H1 (cell line): ENCODE measurements at places on chromosomes 1 and 21. TPM values are rescaled to one million over a fixed set of nuclear protein-coding genes. Genes with fewer than 3 reads are reported as not detected.

DNA sequence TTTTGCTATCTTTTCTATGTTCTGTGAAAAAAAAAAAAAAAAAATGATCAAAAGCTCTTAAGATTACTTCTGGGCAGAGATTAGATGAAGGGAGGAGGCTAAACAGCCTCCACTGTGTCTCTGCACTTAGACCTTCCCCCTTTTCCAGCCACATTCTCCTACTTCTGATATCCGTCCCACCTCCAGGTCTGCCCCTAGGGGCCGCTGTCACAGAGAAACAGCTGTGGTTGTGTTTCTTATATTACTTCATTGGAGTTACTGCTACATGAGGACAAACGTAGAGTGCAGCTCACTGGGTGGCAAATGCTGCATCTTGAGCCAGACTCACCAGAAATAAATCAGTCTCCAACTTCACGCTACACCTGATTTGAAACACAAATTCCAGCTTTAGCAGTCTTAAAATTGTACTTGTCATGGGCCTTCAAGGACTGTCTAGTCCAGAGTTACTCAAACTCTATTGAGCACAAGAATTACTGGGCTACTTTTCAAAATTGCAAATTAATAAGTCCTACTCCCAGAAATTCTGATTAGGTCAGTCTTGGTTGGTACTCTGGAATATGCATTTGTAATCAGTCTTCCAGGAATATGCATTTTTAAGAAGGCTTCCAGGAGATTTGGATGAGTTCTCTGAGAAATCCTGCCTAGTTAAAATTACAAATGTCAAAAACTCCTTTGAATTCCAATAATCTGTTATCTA, 125.2 kb upstream of the PTBP2 start:
- peak; percentile 82 for DNase-seq

GRCh38 chr1:26618561-26618960, 77.3 kb upstream of the ARID1A start:
- DNase-seq = no peak

DNA sequence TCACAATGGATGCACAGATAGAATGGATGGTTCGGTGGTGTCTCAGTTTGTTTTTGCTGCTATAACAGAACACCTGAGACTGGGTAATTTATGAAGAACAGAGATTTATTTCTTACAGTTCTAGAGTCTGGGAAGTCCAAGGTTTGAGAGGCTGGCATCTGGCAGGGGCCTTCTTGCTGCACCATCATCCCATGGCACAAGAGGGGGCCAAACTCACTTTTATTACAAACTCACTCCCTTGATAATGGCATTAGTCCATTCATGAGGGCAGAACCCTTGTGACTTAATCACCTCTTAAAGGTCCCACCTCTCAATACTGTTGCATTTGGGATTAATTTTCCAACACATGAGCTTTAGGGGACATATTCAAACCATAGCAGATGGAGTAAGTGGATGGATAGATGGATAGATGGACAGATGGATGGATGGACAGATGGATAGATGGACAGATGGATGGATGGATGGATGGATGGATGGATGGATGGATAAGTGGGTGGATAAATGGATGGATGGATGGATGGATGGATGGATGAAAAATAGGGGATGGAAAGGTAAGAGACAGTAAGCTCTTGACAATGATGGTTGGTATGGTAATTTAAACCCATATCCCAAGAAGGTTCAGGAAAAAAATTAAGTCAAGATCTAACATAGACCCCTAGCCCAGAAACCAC, 16.5 kb downstream of the CAMK2N1 start:
- DNase-seq = no peak

DNA sequence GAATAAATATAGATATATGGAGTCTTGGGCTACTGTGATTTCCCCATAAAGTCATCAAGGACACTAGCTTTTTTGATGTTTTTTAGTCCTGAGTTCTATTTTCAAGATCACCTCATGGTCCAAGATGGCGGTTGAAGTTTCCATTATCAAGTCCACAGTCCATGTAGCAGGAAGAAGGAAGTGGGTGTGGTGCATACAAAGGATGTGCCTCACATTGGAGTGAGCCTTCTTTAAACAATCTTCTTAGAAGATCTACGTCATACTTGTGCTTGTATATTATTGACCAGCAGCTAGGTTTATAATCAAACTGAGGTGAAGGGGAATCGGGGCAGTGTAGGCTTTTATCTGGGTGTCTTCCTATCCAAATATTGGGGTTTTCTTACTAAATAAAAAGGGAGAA, 93.4 kb downstream of the FGGY start:
- DNase-seq = no peak

MAP3K21 gene
- total RNA-seq = 21.3 and 21.8 TPM in 2 replicates

PLEKHG5 gene
- 12.5 and 13.8 TPM in 2 replicates for total RNA-seq
